Endothelial cell of umbilical vein (primary cell): ENCODE measurements at places on chromosomes 7 and 10. TPM values are rescaled to one million over a fixed set of nuclear protein-coding genes. Genes with fewer than 3 reads are reported as not detected.
A peak's percentile ranks its signal among the peaks of the same experiment; 100 is the strongest.

The GIMAP5 gene
- 0.44 and 0.85 TPM in 2 replicates for total RNA-seq

The SUN3 gene
- not detected in 2 replicates for total RNA-seq

The PTN gene
- not detected in 2 replicates for total RNA-seq

The ERV3-1 gene
- total RNA-seq, result 28.4 and 44.6 TPM in 2 replicates

The SEC24C gene
- 91.2 and 95.5 TPM in 2 replicates for total RNA-seq

The NANOS1 gene
- 0.40 and 0.76 TPM in 2 replicates for total RNA-seq

The CCL24 gene
- not detected in 2 replicates for total RNA-seq

The ADRB1 gene
- 0.97 and 1.8 TPM in 2 replicates for total RNA-seq

The LIPF gene
- total RNA-seq, result not detected in 2 replicates

The RASA4B gene
- 5.8 and 9.8 TPM in 2 replicates for total RNA-seq

The SLC26A4 gene
- 0.77 and 1.3 TPM in 2 replicates for total RNA-seq

The PGAM2 gene
- total RNA-seq, result not detected in 2 replicates

The DRGX gene
- total RNA-seq, result not detected in 2 replicates

The ITIH5 gene
- not detected in 2 replicates for total RNA-seq

The HOXA3 gene
- total RNA-seq, result 12.0 and 14.0 TPM in 2 replicates

The PI4K2A gene
- 19.7 and 20.4 TPM in 2 replicates for total RNA-seq

- DNase-seq, result no peak
These were observed 3.1 kb upstream of the ELFN1 start for GRCh38 chr7:1666823-1667565.

GRCh38 chr7:127252778-127253280 is at the start of gene GRM8:
Gene GRM8 (minus strand): TSS chr7:127252941.
- peak; percentile 61 for DNase-seq

GRCh38 chr7:131921016-131921415 is 364.6 kb upstream of the PODXL start:
- DNase-seq, result no peak

DNA sequence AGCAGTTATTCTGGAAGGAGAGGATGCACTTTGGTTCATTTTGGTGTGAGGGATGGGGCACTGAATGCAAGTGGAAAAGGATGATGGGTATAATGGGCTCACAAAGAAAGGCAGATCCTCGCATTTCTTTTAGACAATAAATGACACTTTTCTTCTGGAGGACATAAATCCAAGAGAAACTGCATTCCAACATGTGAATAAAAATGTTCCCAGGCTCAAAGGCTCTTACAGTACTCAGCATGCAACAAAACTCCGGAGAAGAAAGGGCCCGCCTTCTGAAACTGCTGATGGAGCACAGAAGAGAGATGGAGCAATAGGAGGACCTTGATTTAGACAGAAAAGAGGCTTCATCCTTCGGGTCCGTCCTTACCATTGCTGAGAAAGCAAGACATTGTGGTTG is 538.2 kb upstream of the DPP6 start:
- no peak for DNase-seq

DNA sequence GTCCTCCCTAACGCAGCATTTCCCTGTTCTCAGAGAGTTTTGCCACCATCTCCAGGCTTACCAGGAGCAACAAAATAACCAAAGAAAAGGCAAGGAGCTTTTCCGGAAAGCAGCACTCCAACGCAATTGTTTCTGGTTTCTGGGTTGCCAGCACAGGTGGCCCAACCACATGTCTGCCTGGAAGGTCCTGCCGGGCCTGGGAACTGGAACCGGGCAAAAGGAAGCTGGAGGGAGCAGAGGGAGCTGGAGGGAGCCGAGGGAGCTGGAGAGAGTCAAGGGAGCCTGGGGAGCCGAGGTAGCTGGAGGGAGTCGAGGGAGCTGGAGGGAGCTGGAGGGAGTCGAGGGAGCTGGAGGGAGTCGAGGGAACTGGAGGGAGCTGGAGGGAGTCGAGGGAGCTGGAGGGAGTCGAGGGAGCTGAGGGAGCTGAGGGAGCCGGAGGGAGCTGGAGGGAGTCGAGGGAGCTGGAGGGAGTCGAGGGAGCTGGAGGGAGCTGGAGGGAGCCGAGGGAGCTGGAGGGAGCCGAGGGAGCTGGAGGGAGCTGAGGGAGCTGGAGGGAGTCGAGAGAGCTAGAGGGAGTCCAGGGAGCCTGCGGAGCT is 54.6 kb downstream of the STK32C start:
- DNase-seq, result no peak

DNA sequence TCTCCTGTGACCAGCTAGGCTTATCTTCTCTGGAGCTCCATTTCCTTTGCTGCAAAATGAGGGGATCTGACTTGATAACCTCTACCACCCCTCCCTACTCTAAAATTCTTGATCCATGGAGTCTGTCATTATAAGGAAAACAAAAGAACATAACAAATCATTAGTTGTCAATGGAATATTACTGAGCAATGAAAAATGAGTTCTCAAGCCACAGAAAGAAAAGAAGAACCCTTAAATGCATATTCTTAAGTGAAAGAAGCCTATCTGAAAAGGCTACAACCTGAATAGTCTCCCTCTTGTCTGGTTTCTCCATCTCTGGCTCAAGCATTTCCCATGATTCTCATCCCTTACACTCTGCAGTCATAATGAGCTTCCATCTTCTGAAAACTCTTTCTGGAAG is 110.4 kb downstream of the PRKCQ start:
- no peak for DNase-seq

- no peak for DNase-seq
These were observed 2.9 kb upstream of the MMP21 start for GRCh38 chr10:125778556-125778955.

- no peak for DNase-seq
These were observed 81.5 kb upstream of the LRRTM3 start for GRCh38 chr10:66844176-66844942.

GRCh38 chr7:5469375-5470166 is 45.9 kb upstream of the TNRC18 start:
- no peak for DNase-seq

GRCh38 chr10:89213191-89213808 is 6.2 kb upstream of the CH25H start:
- peak; percentile 63 for DNase-seq

GRCh38 chr7:40234046-40234445 is 99.2 kb downstream of the SUGCT start:
- no peak for DNase-seq

DNA sequence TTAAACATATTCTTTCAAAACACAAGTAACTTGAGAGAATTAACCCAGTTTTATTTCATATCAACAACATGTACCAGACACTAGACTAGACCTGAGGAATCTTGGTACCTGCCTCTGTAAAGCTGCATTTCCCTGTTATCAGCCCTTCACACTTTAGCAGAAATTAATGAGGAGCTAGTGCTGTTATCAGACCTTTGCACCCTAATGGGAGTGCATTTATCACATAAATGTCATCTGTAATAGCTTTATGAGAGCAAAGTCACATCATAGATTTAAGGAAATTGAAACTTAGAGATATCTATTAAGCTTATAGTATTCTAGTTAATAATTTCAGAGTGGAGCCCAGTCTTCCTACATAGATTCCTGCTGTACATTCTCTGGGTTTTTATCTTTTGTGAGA is 270.4 kb upstream of the YAE1 start:
- DNase-seq, result no peak

GRCh38 chr10:79025199-79025832 is 43.5 kb upstream of the ZMIZ1 start:
- DNase-seq, result no peak

- DNase-seq, result no peak
These were observed 10.8 kb downstream of the NKX6-2 start for GRCh38 chr10:132774902-132775863.

DNA sequence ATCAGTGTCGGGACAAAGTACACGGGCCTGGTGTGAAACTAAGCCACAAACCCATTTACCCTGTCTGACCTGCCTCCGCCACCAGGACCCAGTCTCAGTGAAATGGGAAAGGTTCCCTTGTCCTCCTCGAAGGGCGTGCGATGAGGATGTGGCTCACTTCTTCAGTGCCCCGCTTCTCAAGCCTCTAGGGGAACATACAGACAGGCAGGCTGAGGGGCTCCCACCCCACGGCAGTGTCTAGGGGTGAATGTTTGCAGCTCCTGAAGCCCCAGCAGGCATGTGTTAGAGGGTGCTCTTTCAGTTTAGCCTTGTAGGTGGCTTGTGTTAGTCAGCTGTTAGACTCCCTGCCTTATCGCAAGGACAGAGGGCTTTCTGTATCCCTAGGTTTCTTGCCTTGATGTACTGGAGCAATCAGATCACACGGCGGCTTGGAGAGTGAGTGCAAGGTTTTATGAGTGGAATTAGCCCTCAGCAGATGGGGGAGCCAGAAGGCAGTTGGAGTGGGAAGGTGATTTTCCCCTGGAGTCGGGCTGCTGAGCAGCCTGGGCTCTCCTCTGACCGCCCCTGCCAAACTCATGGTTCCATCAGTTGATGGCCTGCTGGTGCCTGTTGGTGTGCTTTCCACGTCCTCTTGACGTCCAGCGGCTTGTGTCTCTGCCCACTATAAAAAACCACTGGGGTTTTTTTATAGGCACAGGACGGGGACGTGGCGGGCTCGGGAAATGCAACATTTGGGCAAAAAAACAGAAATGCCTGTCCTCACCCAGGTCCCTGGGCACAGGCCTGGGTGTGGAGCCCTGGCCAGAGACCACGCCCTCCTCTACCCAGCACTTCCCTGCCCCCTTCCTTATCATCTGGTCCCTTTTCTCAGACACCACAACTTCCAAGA is 759 bp downstream of the NUDT1 start:
- DNase-seq, result peak; percentile 28

DNA sequence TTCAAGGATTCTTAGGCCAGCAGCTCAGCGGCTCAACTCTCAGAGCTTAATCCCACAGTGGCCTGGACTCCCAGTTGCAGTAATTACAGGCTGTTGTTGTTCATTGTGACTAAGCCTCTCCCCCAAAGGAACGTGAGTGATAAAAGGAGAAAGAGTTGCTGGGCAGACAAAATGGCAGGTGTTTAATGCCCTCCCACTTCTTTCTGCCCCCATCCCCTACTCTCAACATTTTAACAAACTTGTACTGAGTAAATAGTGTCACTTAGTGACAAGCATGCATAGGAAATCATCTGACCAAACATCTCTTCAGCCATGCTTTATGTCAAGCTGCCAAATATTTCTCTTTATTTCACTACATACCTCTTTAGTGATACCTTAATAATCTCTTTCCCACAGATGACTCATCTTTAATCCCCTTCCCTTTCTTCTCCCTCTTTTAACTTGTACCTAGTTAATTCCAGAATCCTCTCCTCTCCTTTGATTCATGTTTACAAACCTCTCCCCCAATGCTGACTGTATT is 12.4 kb upstream of the MTERF1 start:
- DNase-seq, result no peak

DNA sequence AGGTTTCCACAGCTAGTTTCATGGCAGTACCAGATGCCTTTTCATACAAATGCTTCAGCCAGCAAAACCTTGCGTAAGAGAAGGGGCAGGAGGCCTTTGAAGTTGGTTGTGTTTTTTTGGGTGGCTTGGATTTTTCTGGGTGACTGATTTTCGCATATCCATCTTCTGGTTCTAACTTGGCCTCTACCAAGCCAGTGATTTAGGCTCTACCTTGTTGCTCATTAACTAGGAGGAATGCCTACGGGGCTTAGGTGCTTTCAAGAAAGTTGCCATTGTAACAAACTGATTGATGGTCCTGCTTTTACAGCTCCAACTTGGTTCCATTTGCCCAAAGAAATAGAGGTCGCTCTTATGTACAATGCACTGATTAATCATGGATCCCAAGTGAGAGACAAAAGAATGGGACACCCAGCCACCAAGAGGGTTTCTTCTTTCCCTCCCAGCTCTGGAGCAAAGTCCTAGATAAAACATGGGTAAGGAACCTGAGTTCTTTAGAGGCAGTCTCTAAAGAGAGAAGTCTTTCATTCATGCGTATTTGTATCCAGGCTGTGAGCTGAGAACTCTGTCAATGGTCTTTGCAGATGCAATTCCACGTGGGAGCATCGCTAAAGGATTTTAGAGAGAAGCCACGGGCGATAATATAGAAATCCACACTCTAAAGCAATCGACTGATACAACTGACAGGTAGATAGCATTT is 92.1 kb upstream of the FGFR2 start:
- DNase-seq, result no peak

GRCh38 chr7:80588591-80588990 is 49.9 kb upstream of the CD36 start:
- no peak for DNase-seq

GRCh38 chr10:28640551-28640950 is 36.8 kb upstream of the BAMBI start:
- DNase-seq, result no peak

DNA sequence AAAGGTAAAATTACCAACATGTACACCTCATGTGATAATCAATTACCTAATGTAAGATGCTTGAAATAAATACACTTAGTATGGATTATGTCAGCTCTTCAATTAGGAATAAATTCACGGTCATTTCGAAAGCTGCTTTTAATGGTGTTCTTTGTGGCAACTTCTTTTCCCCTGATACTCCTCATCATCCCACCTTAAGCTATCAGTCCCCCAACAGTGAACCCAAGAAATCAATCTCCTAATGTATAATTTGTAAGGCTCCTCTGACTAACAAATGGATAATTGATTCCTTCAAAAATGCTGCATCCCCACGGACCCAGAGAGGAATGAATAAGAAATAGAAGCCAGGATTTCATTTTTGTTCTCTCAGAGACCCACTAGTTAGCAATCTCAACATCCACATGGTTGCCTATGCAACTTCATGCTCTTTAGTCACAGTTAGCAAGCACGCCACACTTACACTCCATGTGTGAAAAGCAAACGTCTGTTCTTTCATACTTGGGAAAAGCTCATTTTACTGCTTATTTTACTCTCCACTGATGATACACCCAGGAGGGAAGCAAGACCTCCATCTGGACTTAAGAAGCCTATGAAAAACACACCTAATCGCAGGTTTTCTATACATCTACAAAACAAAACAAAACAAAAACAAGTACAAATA is 70.1 kb downstream of the VPS41 start:
- no peak for DNase-seq

GRCh38 chr7:55349121-55349520 is 16.0 kb upstream of the LANCL2 start:
- no peak for DNase-seq

DNA sequence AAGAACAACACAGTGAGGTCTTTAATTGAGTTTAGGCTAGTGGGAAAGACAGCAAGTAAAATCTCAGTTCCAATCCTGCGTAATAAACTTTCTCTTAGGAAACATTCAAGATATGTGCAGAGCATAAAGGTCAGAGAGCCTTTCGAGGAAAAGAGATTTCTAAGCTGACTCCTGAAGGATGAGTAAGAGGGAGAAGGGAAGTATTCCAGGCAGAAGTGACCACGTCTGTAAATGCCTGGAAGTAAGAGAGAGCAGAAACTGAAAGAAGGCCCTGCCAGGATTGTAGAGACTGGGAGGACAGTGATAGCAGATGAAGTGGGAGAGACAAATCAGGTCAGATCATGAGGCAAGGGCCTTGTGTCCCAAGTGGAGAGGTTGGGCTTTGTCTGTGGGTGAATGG is 41.8 kb downstream of the PNLIPRP3 start:
- DNase-seq, result no peak

GRCh38 chr7:159083698-159084068 is 61.0 kb downstream of the VIPR2 start:
- no peak for DNase-seq

DNA sequence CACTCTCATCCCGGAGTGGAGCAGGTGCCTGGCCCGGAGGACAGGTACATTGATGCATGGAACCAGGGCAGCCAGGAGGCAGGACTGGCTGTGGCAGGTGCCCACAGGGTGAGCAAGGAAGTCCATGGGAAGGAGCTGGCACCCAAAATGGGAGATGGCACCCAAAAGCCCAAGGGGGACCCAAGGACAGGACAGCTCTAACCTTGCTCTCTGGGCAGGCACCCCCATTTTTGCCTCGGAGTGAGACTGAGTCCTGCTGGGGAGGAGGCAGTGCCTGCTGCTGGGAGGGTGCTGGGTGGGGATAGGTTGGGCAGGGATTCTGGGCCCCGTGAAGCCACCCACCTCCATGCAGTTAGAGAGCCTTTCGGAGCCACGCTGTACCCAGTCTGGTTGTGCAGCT is 234.5 kb downstream of the TCERG1L start:
- DNase-seq, result no peak

- no peak for DNase-seq
These were observed 41.8 kb upstream of the CC2D2B start for GRCh38 chr10:95865814-95866466.
